ENCODE measurements at places on chromosomes 6 and 20.

DNA sequence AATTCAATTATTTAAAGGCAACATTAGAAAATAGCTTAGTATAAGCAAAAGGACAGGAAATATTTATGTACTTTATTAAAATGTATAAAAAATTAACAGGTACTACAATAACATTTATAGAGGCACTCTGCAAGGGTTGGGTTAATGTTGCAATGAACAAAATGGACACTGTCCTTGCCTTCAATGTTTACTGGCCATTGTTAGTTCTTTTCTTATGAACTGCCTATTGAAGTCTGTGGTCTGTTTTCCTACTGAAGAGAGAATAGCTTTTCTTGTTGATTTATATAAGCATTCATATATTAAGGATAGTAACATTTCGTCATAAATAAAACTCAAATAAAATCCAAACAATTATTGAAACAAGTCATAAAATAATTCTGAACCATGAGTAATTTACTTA, 135.3 kb upstream of the BEND6 start:
- DNase-seq = no peak

DNA sequence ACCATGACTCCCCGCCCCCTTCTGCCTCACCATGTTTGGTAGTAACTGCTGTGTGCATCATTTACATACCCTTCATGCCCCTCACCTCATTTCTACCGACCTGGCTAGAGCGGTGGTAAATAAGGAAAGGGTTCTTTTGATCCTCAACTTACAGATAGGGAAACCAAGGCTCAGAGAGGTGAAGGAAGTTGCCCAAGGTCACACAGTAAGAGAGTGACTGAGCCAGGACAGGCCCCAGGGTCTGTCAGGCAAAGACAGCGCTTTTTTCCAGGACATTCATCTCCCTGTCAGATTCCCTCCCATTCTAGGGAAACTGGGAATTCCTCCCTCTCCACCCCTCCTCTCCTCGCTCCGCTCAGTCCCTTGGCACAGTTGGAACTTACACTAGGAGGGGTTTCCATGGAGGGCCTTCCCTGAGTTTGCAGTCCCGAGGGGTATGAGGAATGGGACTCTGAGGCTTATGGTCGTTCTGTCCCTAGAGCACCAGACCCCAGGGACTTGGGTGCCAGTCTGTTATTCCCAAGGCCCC, 2.0 kb downstream of the VSTM2L start:
- DNase-seq = no peak

DNA sequence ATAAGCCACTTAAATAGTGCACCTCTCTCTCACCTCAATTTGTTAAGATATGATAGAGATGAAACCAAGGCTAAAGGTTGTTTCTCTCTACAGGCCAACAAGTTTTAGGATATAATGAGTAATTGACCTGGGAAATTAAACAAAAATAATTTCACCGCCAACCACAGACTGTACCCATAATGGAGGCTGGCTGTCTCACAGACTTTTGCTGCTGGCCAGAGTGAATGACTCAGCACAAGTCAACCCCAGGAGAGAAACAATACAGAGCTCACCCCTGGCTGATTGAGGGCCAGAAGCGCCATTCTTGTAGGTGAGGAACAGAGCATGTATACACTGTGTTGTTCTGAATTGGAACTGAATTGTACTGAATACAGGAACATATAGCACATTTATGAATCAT, 99.9 kb downstream of the CAP2 start:
- DNase-seq = no peak

GRCh38 chr6:36615018-36615761, 21.0 kb downstream of the SRSF3 start:
- peak; percentile 44 for DNase-seq

DNA sequence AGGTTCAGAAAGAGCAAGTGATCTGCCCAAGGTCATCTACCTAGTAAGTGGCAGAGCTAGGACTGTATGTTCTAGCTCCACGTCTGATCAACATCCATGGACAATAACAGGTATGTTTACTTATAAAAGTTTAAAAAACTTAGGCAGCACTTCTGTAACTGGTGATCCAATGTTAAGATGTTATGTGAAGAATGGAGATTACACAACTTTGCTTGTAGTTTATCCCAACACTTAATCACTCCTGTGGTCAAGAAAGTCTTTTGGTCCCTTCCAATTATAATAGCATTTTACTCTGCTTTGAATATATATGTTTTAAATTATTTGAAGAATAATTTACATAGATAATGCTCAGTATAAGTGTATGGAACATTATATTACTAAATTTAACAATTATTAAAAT, 4.8 kb downstream of the FBXO30 start:
- no peak for DNase-seq

DNA sequence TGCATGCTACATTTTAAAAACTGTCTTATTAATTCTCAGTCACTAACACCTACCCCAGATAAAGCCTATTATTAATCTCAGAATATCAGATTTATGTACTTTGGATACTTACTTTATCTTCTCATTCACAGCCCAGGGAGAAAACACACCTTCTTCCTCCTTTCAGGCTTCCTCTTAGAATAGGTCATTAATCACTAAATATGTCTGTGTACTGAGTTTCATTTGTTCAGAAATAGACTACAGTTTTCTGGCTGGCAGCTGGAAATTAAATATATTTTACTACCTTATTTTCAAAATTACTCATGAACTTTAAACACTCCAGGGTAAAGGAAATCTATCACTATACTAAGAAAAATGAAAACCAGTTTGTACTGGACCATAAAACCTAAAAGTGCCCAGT, 147.7 kb upstream of the DST start:
- no peak for DNase-seq

GRCh38 chr6:154500769-154501577, 9.5 kb downstream of the CNKSR3 start:
- DNase-seq = no peak

DNA sequence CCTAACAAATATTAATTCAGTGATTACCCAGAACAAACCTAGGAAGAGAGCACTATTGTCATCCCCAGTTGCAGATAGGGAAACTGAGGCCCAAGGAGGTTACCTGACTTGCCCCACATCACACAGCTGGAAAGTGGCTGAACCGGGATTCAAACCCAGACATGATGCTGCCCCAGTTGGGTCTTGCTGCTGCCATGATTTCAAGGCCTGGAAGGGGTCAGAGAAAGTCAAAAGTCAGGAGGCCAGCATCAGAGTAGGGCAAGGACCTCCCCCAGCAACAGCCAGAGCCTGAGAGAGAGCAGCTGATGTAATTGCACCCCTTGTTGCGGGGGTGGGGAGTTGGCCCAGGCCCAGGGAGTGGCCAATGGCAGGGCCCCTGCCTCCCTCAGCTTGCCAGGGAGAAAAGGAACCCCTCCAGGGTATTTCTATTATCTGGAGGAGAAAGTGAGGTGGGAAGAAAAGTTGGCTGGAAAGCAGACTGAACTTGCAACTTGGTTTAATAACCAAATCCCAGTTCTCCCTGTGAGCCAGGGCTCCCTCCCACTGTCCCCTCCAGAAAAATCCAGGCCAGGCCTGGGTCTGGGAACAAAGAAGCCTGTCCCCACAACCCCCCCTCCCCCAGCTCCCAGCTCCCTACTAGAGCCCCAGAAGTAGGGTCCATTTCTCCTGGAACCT, 83.6 kb downstream of the MRPL14 start:
- DNase-seq = no peak

DNA sequence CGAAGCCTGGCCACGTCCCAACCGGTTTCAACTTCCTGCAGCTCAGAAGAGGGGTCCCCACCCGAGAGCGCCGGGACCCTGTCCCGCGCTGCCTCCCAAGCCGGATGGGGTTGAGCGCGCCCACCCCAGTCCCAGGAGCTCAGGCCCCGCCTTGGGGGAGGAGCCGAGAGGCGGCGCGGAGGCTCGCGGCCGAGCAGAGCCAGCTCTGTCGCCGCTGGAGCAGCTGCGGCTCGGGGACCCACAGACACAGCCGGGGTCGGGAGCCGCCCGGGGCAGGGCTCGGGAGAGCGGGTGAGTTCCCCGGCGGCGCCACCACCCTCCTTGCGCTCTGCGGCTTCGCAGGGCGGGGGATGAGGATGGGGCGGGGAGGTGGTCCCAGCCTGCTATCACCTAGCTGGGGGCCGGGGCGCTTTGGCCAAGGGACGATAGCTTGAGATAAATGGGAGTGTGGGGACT, at the start of gene PPP1R16B:
Gene PPP1R16B, plus strand, starts transcription at position 196 of the 456 bp plus-strand sequence. CDS start 30,229 bp downstream, outside the sequence.
- DNase-seq = no peak

- DNase-seq = no peak
These were observed 42.0 kb upstream of the KIF16B start for GRCh38 chr20:16615199-16615598.

- no peak for DNase-seq
These were observed 20.2 kb downstream of the MCUR1 start for GRCh38 chr6:13794184-13794583.

- no peak for DNase-seq
These were observed 112.4 kb downstream of the TAF4 start for GRCh38 chr20:61953037-61954021.

DNA sequence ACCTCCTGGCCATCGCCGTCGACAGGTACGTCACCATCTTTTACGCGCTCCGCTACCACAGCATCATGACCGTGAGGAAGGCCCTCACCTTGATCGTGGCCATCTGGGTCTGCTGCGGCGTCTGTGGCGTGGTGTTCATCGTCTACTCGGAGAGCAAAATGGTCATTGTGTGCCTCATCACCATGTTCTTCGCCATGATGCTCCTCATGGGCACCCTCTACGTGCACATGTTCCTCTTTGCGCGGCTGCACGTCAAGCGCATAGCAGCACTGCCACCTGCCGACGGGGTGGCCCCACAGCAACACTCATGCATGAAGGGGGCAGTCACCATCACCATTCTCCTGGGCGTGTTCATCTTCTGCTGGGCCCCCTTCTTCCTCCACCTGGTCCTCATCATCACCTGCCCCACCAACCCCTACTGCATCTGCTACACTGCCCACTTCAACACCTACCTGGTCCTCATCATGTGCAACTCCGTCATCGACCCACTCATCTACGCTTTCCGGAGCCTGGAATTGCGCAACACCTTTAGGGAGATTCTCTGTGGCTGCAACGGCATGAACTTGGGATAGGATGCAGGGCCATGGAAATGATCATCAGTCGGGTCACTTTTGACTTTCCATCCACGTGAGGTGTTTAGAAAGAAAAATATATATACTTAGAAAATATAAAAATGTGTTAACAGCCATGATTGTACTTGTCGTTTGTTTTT, 868 bp downstream of the MC3R start:
- no peak for DNase-seq

GRCh38 chr20:36607586-36608387, 2.2 kb downstream of the RAB5IF start:
- DNase-seq = no peak

- no peak for DNase-seq
These were observed 688 bp downstream of the COMMD7 start for GRCh38 chr20:32742322-32743236.

DNA sequence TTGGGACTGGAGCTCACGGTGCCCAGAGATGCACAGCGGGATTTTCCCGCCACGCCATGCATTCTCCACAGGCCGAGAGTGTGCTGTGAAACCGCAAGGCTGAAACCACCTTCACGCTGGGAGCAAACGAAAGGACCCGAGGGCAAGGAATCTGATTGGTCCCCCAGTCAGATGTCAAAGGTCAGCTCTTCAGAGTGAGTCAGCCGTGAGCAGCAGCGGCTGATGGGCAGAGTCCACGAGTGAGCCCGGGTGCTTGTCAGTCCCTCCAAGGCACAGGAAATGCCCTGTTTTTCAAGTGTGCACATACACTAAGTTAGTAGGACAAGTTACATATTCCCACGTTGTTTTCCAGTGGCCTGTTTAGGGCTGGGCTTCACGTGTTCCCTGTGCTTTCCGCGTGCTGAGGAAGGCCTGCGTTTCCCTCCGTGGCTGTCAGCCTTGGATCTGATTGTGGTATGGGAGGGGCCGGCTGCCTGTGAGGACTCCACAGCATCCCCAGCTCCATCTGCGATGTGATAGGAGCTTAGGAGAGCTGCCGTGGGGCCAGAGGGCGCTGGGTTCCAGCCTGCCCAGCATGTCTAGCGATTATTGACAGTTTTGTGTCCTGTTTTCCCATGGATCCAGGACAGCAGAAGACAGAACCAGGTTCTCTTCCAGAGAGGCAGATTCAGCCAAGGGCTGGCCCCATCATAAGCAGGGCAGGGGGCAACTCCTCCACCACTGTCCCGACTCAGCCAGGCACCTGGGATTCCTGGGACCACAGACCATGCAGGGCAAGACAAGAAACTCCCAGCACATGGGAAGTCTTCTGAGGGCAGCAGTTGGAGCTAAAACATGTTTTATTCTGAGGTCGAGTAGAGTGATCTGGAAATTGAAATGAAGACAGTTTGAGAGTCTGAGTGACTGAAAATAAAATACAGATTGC, 38.2 kb upstream of the FRMD1 start:
- no peak for DNase-seq

DNA sequence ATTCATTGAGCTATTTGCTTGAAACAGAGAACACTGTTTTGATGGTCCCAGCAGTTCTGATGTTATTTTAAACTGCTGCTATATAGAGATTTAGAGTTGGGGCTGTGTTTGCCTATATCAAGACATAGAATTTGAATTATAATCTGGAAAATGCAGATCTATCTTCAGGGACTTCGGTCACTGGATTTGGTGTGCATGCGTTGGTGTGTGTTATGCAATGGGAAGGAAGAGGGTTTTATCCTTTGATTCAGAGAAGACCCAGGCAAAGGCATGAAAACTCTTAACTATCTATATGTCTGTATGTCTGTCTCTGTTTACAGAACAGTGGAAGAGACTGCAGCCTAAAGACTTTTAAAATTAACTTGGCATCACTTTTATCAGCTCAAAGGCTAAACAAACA, 2.0 kb downstream of the ADGRB3 start:
- DNase-seq = no peak

GRCh38 chr20:51525241-51526105, 17.0 kb downstream of the NFATC2 start:
- no peak for DNase-seq

DNA sequence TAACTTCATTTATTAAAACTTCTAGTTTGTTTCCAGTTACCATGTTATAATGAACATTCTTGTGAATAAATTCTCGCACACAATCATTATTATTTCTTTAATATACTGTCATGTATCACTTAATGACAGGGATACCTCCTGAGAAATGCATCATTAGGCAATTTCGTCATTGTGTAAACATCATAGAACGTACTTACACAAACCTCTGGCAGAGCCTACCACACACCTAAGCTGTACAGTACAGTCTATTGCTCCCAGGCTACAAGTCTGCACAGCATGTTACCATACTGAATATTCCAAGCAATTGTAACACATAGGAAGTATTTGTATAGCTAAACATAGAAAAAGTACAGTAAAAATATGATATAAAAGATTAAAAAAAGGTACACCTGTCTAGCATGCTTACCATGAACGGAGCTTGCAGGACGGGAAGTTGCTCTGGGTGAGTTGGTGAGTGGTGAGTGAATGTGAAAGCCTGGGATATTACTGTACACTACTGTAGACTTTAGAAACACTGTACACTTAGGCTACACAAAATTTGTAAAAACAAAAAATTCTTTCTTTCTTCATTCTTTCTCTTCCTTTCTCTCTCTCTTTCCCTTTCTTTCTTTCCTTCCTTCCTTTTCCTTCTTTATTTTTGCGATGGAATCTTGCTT, 268.2 kb upstream of the SOX4 start:
- DNase-seq = peak; percentile 90

- DNase-seq = no peak
These were observed 18.8 kb downstream of the MAP3K4 start for GRCh38 chr6:161010418-161010817.
